ENCODE measurements at places on chromosomes 1 and 21.
A peak's percentile ranks its signal among the peaks of the same experiment; 100 is the strongest.

DNA sequence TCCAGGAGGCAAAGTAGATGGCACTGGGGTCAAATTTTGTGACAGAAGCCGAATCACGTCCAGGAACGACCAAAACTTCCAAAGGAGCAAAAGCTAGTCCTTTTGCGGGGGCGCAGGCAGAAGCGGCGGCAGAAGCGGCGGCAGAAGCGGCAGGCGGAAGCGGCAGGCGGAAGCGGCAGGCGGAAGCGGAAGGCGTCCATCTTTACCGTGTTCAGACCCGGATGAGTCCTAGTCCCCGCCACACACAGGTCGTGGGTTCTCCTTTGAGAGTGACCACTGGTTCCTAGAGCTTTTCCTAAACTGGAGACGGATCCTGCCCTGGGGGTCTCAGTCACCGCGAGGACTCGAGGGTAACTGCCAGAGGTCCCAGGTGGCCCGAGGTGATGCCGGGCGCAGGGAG, 53.6 kb downstream of the POFUT2 start:
- DNase-seq, result no peak

GRCh38 chr21:42590431-42591131, 62.8 kb upstream of the PDE9A start:
- no peak for DNase-seq

GRCh38 chr1:48532976-48533375, 61.0 kb upstream of the SPATA6 start:
- DNase-seq, result peak; percentile 32

- DNase-seq, result peak; percentile 22
Measured at GRCh38 chr1:53686091-53686964, 52.6 kb downstream of the GLIS1 start.

DNA sequence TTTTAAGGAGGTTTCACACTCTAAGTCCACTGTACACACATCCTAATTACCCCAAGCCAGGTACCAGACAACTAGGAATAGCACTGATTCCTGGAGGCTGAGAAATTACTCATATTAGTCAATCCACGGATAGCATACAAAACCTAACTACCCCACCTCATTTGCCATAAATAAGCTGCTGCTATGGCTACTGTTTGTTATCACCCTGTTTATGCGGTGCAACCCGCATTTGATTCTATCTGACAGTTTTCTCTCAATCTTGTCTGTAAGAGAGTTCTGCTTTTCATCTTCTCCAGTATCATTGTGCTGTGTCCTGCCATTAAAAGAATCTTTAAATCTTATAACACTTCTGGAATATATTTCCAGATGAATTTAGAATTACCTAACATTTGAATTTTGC, 1496.5 kb downstream of the PLA2G4A start:
- DNase-seq, result no peak

DNA sequence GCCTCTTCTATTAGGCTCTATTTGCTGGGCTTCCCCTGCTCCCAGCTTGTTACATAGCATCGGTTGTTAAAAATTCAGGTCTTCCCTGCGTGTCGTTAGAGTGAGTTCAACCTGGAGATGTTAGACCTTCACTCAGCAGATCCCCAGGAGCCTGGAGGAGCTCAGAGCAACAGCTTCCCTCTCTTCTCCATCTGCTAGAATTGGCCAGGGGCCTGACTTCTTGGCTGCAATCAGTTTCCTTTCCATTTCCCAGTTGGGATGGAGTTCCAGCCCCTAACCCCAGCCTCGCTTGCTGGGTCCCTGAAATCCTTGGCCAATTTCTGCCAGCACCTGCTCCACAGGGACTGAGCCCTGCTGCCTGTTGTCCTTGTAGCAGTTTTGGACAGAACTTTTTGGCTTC, 55.9 kb downstream of the MT1HL1 start:
- DNase-seq, result no peak

DNA sequence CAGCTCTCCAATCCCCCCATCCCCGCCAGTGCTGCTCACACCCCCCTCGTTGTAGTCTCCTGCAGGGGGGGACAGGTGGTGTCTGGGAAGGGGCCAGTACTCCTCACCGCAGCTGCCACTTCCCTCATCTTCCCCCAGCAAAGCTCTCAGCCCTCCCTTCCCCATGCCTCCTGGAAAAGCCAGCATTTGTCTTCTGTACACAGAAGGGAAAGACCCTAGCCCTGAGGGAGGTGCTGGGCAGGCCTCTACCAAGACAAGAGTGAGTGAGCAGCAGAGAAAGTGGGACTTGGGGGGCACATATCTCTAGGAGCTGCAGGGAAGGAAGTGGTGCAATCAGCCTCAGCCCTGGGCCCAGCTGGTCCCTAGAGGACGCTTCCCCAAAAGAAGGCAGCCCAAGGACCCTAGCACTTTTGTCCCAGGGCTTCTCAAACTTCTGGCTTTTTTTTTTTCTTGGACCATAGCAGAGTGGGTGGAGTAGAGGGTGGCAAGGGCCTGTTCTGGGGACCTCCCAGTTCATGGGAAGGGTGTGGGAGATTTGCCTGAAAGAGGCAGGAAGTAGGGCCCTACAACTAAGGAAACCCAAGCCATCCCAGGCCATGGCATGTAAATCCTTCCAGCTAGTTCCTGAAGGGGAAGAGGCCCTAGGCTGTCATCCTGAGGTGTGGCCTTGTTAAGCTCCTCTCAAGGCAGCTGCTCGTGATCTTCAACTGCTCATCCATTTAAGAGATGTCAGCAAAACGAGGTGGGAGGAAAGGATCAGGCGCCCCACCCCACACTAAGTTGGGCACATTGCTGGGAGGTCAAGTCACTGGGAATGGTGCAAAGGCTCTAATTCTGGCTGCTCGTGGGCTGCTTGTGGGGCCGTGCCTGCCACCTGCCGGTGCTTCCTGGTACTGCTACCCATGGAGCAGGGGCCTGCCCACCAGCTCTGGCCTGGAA, 12.6 kb downstream of the ZC3H12A start:
- peak; percentile 36 for DNase-seq

GRCh38 chr1:22517956-22518355, 45.3 kb upstream of the EPHA8 start:
- DNase-seq, result no peak

GRCh38 chr1:20108366-20109123, 10.8 kb downstream of the PLA2G2D start:
- no peak for DNase-seq

Measured in A172 (cell line).